ENCODE measurements at places on chromosomes 4 and X. TPM values are rescaled to one million over a fixed set of nuclear protein-coding genes. Genes with fewer than 3 reads are reported as not detected.

Gene HS3ST1
- 14.2 TPM for total RNA-seq

Gene AMTN
- total RNA-seq, result 1.3 TPM

Gene GPRIN3
- total RNA-seq, result not detected

Gene PAGE2B
- total RNA-seq, result not detected

Gene WFS1
- 20.8 TPM for total RNA-seq

Gene MAGEC3
- not detected for total RNA-seq

Gene PDGFC
- total RNA-seq, result 51.3 TPM

Gene GUCY1A1
- total RNA-seq, result 1.8 TPM

Gene MXD4
- total RNA-seq, result 28.5 TPM

Gene RAB39B
- total RNA-seq, result 0.07 TPM
